ENCODE measurements at places on chromosomes 5 and 9.

DNA sequence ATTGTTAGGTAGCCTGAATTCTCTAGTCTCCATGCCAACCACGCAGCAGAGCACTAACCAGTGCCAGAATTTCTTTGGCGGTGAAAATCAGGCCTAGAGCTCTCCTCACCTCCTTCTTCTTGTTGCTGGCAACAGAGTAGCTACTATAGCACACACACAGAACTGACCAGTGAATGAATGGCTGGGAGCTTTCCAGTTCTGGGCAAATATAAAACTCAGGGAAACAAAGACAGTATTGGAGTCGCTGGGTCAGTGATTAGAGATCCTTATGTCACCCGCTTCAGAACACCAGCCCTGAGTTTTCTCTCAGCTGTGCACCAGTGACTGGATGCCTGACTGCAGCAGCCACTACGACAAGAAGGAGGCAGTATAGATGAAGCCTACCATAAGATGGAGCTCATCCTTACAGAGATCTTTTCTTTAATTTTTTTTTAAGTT is 26.9 kb upstream of the FEM1C start:
- no peak for DNase-seq

- DNase-seq, result no peak
Observed at GRCh38 chr5:6875376-6875775, 162.1 kb downstream of the TENT4A start.

GRCh38 chr5:109409844-109410388 is at the start of gene PJA2:
PJA2 (minus strand) TSS chr5:109409974; CDS start chr5:109383433, 26,541 bp downstream.
- peak; percentile 90 for DNase-seq

DNA sequence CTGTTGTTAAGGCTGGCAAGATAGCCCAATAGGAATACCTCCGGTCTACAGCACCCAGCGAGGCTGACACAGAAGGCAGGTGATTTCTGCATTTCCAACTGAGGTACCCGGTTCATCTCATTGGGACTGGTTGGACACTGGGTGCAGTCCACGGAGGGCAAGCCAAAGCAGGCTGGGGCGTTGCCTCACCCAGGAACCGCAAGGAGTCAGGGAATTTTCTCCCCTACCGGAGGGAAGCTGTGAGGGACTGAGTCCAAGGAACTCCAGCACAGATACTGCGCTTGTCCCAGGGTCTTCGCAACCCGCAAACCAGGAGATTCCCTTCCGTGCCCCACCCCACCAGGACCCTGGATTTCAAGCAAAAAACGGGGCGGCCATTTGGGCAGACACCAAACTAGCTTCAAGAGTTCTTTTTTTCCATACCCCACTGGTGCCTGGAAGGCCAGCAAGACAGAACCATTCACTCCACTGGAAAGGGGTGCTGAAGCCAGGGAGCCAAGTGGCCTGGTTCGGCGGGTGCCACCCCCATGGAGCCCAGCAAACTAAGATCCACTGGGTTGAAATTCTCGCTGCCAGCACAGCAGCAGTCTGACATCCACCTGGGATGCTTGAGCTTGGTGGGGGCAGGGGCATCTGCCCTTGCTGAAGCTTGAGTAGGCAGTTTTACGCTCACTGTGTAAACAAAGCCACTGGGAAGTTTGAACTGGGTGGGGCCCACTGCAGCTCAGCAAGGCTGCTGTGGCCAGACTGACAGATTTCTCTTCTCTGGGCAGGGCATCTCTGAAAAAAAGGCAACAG is 647.2 kb downstream of the BNC2 start:
- no peak for DNase-seq

- DNase-seq, result no peak
Observed at GRCh38 chr9:95296761-95297160, 20.7 kb downstream of the FANCC start.

- no peak for DNase-seq
Observed at GRCh38 chr5:57685516-57686255, 203.1 kb upstream of the ACTBL2 start.

DNA sequence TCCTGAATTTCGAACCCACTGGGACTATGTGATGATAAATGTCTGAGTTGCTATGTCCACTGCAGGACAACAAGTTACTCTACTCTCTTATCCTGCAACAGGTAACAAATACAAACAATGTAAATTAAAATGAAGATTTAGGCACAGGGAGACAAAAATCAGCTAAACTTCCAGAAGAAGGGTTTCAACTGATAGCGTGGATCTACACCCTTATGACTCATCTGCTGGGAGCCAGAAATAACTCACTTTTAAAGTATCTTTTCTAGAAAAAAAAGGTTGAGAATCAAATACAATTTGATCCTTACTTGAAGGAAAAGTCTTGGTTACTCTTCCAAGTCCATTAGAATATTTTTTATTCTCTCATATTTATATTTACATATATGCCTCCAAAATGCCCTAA is 21.4 kb downstream of the PJA2 start:
- no peak for DNase-seq

DNA sequence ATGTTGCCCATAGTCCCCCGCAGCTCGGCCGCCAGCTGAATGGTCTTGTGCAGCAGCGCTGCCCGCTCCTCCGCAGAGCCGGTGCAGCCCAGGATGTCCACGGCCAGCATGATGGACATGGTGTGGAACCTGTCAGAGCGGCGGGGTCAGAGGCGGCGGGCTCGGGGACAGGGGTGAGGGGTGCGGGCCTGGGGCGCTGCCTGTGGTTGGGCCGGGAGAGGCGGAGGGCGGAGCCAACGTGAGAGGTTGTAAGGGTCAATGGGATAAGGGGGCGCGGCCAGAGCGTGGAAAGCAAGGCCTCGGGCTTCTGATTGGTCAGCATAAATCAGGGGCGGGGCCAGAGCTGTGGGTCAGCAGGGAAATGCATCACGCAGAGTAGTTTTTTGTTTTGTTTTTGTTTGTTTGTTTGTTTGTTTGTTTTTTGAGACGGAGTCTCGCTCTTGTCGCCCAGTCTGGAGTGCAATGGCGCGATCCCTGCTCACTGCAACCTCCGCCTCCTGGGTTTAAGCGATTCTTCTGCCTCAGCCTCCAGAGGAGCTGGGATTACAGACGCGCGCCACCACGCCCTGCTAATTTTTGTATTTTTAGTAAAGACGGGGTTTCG is 6.8 kb upstream of the TOR2A start:
- no peak for DNase-seq

GRCh38 chr9:96430377-96430776 is 12.2 kb upstream of the ZNF367 start:
- DNase-seq, result no peak

DNA sequence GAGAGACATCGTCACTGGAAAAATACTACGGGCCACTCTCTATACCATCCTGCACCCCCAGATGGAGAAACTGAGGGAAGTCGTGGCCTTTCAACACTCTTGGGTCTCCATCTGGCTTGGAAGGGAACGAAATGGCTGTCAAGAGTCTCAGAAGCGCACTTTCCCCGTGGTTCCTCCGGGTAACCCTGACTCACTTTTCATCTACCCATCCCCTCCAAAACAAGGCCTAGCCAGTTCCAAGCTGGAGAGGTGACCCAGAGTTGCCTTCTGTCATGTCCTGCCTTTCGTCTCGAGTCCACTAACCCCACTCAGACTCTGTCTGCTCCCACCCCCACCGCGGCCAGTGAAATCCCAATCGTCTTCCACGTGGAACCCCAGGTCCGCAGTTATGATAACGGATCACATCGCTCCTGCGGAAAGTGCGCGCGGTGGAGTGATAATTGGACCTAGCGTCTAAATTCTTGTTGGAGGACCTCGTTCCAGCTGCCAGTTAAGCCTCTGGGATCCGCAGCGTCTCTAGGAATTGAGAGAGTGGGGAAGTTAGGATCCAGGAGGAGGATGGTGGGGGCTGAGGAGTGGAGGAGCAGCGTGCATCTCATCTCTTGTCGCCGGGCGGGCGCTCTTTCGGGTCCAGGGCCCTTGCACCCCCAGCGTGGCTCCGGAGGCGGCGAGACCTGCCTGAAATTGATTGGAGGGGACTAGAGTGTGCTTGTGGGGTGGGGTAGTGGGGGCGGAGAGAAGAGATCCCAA is 4.6 kb downstream of the CDKN2A start:
- no peak for DNase-seq

DNA sequence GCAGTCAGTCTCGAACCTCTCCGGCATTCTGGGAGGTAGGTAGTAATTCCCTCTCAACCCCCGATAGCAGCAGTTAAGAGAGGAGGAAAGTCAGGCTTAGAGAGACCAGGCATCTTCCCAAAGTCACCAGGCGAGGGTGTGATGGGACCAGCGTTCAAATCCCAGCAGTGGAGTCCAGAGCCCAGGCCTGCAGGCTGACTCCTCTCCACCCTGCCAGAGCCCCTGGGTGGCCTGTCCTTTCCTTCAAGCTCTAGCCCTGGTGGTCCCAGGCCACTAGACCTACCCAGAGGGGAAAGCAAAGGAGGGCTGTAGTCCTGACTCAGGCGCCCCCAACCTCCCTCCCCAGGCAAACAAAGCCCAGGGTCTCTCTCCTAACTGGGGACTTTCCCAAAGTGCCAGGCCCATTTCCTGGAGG is 4.2 kb upstream of the NR5A1 start:
- DNase-seq, result no peak

GRCh38 chr5:40733434-40733833 is 22.3 kb downstream of the TTC33 start:
- no peak for DNase-seq

GRCh38 chr5:8327016-8327415 is 458.1 kb downstream of the MTRR start:
- DNase-seq, result no peak

DNA sequence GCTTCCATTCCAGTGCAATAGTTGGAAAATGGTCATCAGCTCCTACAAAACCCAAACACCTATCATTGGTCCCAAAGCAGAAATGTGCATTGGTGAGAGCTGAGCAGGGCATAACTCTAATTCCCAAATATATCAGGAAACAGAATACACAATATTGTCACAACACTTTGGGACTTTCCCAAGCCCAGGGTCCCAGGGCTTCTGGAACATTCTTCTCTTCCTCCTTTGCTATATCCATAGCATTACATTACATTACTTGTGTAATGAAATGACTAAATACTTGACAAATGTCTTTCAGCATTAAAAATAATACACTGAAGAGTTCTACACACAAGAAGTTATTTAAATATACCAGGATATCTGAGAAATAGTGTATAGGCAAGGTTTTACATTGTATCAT is 45.6 kb downstream of the LIX1 start:
- DNase-seq, result no peak

DNA sequence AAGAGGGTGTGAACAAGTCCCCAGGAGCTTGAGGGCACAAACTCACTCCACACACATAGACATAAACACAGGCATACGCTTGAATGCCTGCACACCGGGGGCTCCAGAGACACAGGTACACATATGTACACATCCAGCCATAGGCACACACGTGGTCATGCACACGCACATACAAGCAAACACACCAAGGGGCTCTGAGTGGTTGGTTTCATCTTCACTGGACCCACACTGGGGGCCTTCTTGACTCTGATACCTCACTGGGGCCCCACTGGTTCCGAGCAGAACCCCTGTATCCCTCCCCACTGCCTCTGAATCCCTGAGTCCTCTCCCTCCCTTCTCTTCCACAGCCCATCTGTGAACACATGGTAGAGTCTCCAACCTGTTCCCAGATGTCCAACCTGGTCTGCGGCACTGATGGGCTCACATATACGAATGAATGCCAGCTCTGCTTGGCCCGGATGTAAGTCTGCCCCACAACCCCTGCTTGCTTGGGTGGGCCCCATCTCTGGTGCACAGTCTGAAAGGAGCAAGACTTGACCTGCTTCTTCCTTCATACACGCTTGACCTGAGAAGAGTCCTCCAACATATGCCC is 6.4 kb downstream of the SPINK4 start:
- DNase-seq, result no peak

GRCh38 chr5:149636861-149637246 is 55.6 kb downstream of the ARHGEF37 start:
- peak; percentile 60 for DNase-seq
